ENCODE measurements at places on chromosomes 2 and 18.

DNA sequence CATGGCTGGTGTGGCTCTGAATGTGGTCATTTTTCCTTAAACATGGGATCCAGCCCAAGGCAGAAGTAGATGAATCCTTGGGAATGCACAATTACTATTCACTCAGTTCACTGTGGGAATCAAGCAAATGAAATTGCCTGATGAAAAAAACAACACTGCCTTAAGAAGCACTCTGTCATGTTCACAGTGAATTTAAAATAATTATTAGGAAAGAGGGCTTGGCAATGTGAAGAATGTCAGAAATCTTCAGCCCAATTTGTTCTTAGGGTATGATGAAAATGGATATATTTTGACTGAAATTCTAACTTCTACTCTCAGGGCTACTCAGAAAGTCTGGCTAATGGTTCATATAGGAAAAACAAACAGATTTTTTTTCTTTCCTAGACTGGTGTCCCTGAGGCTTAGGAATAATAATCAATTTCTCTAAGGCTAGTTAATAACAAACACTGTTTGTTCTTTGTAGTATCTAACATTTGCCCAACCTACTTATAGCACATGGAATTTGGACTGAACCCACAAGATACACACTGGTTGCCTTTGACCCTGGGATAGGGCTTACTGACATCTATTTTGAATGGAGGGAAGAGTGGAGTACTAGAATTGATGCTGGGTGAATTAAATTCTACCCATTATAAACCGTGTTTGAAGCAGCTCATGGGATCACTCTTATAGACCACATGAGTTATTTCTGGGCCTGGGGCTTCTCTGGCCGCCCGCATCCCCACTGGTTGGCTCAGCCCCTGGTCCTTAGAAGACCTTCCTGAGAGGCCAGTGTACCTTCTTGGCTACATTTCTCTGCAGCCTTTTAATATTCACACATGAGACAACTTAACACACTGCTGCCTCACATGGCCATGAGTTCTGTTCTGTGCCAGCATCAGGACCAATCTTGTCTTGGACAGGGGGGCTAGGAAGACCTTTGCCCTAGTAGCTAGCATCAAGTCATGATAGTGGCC lies 8.3 kb upstream of the MRPL33 start:
- DNase-seq, result no peak

DNA sequence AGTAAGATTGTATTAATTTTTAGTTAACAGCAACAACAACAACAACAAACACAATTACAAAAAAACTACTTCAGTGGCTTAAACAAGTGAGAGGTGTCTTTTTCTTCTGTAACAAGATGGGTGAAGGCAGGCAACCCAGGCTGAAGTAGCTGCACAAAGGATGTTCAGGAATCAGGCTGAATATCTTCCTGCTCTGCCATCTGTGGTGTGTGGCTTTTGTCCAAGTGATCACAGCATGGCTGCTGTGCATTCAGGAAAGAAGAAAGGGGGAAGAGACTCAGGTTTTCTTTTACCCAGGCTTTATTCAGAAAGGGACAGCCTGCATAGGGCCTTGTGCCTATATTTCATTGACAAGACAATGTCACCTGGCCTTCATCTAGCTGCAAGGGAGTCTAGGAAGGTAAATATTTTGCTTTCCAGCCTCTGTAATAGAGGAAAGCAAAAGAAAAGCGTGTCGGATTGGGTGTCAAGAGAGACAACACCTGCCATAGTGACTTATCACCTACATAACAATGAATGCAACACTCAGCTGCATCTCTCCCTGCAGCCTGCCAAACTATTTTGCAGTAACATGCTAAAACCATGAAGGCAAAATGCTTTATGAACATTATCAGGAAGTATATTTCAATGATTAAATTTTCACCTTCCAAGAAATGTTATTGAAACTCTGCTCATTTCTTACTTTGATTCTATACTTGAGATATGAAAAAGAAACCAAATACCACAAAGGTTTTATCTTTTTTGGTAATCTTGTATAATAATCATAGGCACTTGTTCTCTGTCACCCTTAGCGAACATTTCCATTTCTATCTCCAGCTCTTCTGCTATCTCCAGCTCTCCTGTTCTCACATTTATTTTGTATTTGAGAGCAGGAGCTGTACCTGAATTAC lies 14.6 kb downstream of the G6PC2 start:
- DNase-seq, result no peak

DNA sequence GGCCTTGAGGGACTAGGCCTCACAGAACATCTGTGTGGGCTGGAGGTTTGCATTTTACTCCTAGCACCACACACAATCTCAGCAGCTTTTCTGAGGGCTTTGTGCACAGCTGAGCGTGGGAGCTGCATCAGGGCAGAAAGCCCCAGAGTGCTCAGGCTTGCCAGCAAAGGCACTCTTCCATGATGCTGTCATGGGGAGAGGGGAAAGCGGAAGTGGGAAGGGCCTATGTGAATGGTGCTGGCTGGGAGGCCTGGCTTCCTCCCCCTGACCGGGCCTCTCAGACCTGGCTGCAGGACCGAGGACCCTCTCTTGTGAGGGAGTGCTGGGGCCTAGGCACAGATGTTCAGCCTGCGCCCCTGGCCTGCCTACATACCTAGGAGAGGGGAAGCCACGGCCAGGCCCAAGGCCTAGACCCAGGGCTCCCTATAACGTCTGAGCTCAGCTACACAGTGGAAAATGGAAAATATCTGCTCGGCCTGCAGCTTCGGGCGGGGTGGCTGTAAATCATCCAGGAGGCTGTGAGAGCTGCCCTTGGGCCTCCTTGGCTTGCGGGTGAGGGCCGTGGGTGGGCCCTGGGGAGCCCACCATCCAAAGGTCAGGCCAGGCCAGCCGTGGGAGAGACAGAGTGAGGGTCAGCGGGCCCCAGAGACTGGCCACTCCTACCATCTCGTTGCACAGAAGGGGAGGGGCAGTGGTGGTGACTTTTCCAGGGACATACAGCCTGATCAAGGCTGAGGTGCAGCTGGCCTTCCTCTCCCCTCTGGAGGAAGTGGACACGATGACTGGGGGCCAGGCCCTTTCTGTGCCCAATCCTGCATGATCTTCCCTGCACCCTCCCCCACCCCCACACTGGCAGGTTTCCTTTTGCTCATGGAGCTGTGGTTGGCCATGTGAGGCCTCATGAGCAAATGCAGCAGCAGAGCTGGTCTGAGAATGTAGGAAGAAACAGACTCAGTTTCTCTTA lies 22.8 kb downstream of the GLI2 start:
- no peak for DNase-seq

- no peak for DNase-seq
Observed at GRCh38 chr2:1814061-1814460, 69.7 kb upstream of the PXDN start.

DNA sequence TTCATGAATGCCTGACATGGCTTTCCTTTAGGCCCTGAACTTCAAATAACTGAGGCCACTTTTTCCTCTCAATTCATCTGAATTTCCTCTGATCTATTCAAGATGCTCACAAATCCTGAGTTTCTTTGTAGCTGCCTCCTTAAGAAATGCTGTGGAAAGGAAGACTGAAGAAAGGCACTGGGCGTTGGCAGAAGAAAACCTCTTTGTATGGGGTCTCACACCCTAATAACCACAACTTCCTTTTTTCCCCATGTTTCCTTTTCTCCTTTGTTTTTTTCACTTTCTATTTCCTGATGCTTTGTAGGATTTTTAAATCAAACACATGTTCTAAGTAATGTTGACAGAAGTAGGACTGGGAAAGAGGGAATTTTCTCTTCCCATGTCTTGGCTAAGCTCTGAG lies 447.4 kb downstream of the CMPK2 start:
- DNase-seq, result no peak

DNA sequence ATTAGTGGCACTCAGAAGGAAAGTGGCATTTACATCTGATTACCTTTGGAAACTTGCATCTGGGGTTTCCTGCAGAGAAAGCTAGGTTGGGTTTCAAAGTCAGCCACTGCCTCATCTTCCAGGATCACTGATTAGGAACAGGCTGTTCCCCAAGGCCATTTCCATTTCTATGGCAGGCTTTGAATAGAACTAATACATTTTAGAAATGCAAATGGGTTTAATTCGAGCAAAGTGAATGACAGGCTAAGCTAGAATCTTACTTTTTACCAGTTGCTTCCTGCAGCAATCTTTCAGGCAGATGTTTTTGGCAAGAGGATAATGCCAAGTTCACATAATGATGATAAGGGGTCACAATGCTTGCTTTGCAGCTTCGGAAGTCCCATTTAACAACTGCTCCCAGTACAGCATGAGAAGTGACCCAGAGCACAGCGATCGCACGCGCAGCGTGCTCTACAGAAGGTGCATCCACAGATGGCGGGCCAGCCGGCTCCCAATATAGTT lies 336.7 kb downstream of the LPIN1 start:
- no peak for DNase-seq

GRCh38 chr2:134982603-134983002 lies 64.0 kb downstream of the CCNT2 start:
- no peak for DNase-seq

- DNase-seq, result no peak
Observed at GRCh38 chr2:142175813-142176338, 45.1 kb upstream of the LRP1B start.

GRCh38 chr2:158600155-158600802 lies 143.5 kb downstream of the PKP4 start:
- DNase-seq, result no peak

DNA sequence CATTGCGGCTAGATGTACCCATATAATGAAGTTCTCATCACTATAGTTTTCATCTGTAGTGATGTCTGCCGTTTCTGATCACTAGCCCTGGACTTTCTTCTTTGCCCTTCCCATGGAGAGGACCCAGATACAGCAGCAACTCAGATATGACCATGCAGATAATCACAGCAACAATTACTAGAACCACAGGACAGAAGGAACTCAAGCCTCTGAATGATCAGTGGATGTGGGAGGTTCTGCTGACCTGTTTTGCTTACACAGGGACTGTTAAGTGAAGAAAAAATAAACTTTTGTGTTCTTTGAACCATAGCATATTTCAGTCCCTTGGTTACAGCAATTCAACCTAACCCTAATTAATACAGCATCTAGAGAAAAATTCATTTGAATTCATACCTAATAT lies 62.7 kb downstream of the ACVR1 start:
- DNase-seq, result no peak

GRCh38 chr2:52639692-52640091 lies 1127.9 kb upstream of the CHAC2 start:
- no peak for DNase-seq

GRCh38 chr18:52216109-52216508 lies 123.9 kb upstream of the DCC start:
- no peak for DNase-seq

GRCh38 chr2:235605312-235606003 lies 111.6 kb downstream of the AGAP1 start:
- DNase-seq, result peak; percentile 21

DNA sequence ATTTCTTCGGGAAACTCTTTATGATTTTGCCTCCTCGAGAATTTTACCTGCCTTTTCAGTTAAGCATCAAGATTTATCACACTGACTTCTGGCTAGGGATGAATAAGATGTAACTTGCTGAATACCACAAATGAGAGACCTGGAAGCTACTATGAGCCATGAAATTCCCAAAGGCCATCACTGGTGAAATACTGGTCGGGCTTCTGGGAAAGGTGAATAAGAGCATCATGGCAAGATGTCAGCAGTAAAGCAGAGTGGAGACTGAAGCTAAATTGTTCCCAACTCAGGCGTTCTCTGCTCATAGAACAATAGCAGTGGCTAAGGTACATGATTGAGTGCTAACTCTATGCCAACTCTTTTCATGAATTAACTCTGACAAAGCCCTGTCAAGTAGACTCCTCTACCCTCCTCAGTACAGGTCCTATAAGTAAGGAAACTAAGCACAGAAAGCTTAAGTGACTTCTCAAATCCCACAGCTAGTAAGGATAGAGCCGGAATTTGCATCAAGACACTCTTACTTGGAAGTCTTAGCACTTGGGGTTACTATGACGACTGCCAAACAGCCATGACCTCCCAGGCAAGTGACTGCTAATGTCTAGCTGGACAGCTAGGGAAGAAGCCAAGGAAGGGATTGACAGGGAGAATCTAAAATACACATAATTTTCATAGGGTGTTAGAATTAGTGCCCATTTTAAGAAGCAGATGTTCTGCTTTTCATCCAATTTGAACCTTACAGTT lies 22.7 kb upstream of the DSC3 start:
- no peak for DNase-seq

DNA sequence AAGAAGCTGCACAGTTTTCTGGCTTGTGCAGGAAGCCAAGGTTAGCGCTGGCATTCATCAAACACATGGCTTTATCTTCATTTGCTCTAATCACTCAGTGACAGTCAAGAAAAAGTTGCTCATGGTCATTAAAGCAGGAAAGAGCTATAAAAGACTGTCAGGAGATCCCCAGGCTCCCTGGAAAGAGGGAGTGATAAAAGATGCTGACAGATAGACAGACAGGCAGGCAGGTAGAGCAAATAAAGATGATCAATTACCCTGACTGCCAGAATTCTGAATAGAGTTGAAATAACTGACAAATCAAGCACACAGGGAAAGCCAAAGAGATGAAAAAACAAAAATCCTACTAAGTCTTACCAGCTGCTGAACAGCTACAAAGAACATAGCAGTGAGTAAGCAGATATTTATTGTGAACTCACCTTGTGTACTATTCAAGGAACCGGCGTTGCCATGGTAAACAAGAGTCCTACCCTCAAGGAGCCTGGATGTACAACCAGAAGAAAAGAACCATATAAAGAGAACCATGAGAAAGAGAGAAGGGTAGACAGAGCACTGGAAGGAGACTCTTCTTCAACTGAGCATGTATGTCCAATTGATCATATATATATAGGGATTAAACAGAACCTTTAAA lies 68.0 kb downstream of the RNF152 start:
- no peak for DNase-seq

DNA sequence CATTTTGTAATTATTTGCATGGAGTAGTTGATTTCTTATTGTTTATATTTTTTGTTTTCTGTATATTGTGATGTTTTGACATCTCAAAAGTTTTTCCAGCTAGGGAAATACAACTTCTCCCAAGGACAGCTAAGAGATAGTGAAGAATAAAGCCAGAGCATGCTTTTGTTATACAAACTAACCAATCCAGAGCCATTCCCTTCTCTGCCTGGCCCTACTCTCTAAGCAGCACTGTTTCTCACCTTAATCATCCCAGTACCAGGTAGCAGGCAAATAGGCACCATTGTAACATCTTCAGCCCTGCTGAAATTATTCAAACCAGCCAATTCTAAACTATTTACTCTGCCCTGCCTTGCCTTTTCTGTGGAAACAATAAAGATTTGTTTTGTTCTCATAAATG lies 1063.4 kb upstream of the CHAC2 start:
- DNase-seq, result no peak

- no peak for DNase-seq
Observed at GRCh38 chr2:181862583-181863281, 28.8 kb upstream of the ITPRID2 start.

DNA sequence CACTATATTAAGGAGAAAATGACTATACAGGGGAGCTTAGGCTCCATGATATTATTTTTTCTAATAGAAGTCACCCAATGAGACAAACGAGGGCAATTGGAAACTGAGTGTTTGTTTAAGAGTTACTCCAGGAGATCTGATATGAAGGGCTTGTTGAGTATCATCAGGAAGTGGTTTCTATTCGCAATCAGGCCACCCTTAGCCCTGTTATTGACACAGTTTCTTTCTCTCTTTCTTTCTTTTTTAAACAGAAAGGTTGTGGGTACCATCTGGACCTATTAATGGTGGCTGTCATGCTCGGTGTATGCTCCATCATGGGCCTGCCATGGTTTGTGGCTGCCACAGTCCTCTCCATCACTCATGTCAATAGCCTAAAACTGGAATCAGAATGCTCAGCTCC lies 117.3 kb downstream of the DPP4 start:
- peak; percentile 58 for DNase-seq
